Stimulated activated CD4-positive, alpha-beta T cell treated with anti-CD3 and anti-CD28 coated beads, Interleukin-4, amount 100 ng/mL, for 24 hours (primary cell): ENCODE measurements at places on chromosomes 1 and 21.

DNA sequence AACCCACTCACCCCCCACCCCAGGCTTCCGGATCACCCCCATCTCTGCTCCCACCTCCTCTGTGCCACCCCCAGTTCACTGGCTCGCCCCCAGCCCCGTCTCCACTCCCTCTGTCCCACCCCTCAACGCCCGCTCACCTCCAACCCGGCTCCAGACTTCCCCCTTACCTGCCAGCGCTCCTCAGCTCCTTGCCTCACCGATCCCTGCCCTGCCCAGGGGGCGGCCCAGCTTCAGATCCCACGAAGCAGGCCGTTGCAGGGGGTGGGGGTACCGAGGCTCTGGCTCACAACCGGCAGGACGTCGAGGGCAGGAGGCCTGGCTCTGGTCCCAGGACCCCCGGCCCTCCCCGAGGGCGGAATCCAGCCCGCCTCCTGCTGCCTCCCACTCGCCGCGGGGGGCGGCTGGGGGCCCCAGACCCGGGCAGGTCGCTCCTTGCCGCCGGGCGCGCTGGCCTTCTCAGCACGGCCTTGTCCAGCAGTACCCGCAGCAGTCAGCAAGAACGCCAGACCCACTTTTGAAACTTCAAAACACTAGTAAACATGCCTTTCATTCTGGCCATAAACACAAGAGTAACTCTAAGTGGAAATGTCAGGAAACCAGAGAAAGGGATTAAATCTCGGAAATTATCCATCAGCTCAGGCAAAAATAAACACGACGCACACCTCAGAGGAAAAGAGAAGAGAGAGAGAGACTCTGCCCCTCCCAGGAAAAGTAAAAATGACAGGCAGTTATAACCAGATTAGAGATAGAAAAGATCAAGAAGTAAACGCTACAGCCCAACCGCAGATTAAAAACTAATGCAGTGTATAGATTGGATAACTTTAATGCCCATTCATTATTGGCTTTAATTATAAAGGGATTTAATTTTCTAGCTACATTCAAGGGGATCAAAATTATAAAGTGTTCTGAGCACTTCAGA is 1.0 kb upstream of the FAM89A start:
- DNase-seq: no peak

- no peak for DNase-seq
These were observed 4.3 kb upstream of the FOXD2 start for GRCh38 chr1:47433477-47434050.

GRCh38 chr1:64291931-64292330 is 88.5 kb downstream of the UBE2U start:
- DNase-seq: no peak

DNA sequence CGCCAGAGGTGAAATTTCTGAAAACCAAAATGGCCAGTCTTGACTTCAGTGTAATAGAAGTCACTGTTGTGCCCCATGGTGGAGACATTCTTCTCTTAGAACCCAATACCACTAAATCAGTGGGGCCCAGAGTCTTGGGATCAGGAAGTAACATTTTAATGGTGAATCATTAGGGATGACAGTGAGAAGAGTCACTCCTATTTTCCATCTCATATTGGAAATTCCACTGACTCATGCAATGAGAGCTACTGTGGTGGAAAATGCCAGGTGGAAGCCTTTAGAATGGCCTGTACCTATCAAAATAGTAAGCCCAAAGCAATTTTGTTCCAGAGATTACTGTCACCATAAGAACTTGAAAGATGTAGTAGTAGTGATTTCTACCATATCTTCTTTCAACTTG is 20.6 kb upstream of the PPM1J start:
- DNase-seq: peak; percentile 39

DNA sequence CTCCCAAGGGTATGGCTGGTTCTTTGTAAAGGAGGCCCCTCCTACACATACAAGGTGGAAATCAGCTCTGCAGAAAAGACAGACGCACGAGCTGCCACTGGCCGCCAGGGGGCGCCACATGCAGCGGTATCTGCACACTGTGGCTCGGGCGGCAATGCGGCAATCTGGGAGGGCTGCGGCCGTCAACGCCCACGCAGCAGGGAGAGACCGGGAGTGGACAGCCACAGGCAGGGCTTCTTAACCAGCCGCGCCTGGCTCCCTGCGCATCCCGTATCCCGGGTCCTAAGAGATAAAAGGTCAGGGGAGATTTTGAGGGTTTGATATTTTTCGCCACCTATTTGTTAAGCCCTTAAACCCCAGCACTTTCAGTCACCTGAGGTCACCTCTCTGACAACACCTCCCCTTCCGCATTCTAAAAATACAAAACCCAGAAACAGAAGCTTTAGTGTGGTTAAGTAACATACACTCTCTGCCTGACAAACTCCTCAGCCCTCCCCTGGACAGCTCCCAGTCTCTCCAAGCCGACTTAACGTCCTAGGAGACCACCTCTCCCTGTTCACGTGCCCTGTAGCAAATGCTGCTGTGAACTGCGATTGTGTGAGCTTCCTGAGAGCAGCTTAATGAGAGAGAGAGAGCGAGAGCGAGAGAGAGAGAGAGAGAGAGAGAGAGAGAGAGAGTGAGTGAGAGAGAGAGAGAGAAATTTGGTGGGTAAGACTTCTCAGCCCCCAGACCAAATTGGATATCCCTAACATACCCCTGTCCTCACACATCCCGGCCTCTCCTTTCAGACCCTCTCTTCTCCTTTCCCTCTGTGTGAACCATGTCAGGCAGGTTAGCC is 13.5 kb upstream of the KCNA2 start:
- peak; percentile 90 for DNase-seq

DNA sequence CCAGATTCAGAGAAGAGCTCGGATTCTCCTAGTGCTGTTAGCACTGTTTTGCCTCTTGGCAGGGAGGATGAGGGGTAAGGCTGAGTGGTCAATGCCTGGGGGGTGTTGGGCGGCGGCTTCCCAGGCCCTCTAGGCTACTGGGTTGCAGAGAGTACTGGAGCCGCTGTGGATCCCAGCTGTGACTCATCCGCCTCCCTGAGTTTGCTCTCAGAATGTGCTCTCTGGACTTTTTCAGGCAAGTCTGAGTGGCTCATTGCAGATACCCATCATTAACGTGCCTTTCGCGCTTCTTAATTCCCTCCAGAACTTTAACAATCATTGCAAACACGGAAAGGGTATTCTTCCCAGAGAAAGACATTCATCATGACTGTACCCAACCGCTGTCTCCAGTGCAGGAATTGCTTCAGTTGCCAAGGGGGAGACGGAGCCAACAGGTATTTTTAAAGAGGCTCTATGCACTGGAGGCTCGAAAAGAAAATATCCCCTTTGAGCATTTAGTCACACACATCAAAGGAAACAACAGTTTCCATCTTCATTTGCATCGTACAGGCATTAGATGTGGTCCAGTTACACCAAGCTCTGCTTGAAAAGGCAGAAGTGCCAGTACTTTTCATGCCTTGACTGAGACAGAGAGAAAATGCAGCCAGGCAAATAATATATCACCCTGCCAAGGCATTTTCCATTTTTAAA is 14.4 kb upstream of the CAMTA1 start:
- DNase-seq: no peak

GRCh38 chr1:244065960-244066388 is 14.9 kb downstream of the ZBTB18 start:
- no peak for DNase-seq

DNA sequence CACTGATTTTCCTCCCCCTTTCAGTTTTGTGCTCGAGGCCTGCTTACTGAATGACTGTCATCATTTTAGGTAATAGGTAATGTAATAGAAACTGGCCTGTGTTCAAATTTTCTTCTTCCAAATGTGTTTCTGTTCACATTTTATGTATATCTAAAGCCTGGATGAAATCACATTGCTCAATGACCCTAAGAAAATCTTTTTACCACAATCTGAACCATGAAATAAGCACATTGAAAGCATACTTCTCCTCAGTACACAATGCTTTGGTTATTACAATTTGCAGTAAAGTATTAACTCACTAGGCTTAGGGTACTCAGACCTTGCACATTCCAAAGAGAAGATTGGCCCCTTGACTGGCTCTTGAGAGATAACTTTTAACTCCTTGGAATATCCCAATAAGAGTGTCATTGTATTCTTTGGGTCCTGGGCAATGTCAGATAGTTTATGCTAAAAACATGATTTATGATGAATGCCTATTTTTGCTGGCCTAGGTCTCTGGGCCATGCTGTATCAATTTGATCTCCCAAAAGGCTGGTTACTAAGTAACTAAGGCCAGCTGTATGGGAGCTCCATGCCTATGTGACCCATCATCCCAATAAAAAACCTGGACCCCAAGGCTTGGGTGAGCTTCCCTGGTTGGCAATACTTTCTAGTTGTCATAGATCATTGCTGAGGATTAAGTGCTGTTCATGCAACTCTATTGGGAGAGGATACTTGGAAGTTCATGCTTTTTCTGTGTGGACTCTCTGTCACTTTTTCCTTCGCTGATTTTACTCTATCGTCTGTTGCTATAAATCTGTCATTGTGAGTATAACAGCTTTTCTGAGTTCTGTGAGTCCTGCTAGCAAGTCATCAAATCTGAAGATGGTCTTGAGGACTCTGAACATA is 293.9 kb downstream of the GRIK1 start:
- DNase-seq: no peak

DNA sequence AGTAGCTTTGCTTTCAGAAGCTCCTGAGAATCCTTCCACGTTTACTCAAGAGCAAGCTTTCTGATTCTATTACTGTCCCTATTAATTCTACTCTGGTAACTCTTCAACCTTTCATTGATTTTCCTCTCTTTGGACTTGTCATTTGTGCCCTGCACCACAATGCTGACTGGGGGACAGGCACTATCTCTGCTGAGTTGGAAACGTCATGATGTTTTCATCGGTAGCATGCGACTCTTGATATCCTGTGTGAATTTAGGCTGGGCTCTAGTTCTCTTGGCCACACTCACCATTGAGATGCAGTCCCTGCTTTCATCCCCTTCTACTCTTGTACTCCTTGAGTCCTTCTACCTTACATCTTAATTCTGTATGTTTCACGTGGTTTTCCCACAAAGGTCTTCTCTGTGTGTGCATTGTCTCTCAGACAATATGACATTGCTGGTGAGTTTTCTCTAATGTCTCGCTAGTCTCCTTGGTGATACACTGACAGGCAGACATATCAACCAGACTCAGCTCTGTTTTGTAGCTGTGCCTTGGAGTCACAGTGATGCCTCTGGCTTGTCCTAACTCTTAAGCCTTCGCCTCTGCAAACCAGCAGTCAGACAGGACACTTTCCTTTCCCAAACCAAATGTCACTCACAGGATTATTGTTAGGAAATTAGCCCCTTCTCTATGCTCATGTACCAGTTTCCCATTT is 223.6 kb upstream of the ADGRL2 start:
- DNase-seq: no peak

- DNase-seq: no peak
These were observed 17.8 kb upstream of the TDRD10 start for GRCh38 chr1:154483941-154484803.

DNA sequence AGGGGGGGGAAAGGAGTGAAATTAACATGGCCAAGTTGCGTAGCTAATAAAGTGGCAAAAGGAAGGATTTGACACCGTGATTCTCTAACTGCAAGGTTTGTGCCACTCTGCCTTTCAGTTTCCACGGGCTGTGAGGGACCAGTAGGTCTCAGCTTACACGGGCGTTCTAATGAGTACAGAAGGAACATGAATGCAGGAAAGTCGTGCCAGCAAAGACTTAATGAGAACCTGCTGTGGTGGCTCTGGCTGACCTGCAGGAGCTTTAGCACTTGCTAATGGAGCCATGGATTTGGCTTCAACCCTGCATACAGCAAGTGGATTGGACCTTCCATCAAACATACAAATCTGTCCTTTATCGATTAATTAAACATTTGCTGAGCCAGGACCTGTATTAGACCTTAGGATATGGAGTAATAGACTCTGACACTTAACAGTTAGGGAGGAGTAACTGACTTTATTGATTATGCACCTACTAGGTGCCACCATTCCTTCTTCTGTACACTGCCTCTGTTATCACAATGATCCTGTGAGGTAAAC is 15.1 kb upstream of the PITHD1 start:
- no peak for DNase-seq

DNA sequence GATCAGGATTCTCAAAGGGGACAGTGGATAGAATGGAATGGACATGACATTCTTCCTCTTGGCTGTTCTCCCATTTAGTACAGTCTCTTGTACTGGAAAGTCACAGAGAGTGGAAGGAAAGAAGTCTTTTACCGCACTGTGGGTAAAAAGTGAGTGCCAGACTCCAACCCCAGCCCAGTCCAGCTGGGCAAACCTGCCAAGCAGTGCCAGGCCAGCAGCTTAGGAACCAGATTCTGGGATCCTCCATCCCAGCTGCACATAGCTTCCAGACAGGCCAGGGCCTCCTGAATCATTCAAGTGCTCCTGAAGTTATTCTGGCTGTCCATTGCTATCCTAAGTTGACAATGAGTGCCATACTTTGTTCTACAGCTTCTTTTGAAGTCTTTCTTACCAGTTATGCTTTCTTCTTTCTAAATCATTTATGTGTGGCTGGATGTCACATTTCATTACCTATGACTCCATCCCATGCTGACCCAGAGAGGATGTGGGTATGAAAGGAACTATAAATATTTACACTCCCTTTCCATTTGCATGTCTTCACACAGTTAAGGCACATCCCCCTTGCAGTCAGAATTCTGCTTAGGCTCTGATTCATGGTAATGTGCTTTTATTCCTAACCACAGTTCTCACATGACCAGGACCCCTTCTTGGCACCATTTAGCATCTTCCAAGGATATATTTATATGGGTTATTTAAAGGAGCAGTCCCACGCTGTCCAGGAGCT is 88.9 kb downstream of the AK5 start:
- no peak for DNase-seq

DNA sequence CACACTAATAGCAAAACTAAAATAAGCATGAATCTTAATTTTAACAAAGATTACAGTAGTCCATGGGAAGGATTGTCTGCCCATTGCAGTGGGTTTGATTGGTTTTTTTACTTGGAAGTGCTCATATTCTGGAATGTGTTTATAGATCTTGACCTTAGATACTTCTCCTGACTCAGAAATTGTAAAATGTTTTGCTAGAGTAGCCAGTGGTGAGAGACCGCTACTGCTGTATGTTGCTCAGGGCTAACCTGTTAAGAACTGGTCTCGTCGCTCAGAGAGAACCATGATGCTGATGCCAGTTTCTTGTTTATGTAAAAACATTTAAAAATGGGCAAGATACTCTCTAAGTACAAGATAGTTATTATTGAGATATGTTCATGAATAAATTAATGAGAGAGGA is 99.9 kb downstream of the ROR1 start:
- no peak for DNase-seq

- no peak for DNase-seq
These were observed 15.4 kb upstream of the TOR3A start for GRCh38 chr1:179066471-179066870.
